ENCODE measurements at places on chromosomes 7 and 10.

GRCh38 chr7:78677391-78677790 is 776.1 kb downstream of the MAGI2 start:
- no peak for DNase-seq

- DNase-seq = no peak
Observed at GRCh38 chr7:121519548-121520521, 123.7 kb upstream of the FAM3C start.

DNA sequence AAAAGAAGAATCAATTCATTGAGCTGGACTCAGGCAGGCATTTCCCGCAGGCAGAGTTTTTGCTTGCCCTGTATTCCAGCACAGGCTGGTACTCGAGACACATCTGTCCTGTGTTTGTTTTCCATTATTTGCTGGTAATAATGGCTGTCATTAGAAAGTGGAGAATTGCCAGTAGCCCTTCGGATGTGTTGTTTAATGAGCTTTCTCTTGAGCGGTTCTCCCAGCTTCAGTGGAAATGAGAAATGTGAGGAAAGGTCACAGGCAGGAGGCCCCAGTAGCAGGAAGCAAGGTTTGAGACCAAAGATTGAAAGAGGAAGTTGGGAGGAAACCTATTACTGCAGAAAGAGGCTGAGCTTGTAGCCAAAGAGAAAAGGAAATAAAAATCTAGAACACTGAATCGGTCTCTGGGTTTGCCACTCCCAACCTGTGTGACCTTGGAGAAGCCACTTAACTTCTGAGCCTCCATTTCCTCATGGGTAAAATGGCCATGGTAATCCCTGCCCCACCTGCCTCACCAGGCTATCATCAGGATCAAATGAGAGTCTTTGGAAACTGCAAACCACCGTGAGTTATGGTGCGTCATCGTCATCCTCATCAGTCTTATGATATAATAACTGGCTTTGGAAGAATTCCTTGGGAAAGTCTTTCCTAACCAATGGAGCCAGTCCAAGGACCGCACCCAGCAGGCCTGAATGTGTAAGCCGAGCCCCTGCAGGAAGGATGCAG is 67.7 kb downstream of the TACR2 start:
- DNase-seq = no peak

GRCh38 chr7:17359610-17360009 is 61.2 kb downstream of the AHR start:
- no peak for DNase-seq

DNA sequence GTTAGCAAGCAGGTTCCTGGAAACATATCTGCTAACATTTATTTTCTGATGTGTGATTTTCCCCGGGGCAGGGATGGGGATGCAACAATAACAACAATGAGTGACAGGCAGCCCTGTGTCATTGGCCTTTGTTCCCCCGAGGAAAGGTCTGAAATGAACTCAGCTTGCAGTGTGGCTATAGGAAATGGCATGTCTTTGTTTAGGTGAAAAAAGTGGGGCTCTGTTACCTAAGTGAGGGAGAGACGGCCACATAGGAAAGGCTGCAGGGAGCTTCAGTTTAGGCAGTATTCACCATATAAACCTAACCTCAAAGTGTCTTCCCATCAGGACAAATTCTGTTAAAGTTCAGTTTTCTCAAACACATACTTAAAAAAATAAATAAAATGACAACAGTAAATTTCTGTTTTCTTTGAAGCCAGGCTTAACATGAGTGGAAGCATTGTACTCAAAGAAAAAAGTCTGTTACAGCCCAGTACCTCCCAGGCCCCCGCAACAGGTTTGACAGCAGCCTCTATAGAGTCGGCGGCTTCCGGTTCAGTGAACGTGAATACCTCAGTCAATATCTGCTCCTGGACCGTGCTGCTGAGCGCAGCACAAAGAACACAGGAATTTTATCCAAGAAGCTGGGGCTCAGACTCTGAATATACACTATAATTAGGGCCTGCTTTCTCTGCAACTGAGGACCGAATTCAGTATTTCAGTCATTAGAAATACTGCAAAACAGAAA is 168.3 kb downstream of the GLI3 start:
- DNase-seq = no peak

DNA sequence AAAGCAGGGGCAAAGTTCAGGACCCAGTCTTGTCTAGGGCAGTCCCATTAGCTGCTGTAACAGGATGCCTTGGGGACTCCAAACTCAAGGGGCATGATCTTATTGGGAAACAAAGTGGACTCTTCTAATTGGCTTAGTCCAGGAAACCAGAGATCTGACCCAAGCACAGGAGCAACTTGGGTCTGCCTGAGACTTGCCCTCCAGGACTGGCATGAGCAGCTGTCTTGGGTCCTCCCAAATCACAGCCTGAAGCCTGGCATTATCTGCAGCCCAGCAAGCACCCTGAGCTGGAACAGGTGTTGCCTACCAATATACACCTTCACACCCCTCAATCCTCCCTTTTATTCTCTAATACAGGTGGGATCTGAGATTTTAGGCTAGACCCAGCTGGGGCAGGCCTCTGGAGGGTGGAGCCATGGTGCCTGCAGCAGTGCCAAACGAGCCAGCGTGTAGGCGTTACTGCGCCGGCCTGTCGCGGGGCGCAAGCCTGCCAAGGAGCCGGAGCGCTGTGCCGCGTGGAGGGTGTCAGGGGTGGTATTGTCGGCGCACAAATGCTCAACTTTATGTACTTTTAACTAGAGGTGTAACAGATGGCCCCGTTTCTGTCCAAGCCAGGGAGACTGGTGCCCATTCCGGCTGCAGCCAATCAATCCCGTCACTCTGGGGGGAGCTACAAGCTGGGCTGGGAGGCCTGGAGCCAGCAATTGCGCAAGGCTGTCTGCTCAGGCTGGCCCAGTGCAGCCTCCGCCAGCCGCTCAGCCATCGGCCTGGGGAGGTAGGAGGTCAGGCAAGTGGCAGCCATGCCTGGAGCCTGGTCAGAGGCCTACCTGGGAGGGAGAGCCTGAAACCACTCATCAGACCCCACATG is 12.8 kb upstream of the LBX1 start:
- DNase-seq = no peak

GRCh38 chr7:118372530-118372929 is 148.0 kb downstream of the ANKRD7 start:
- no peak for DNase-seq

GRCh38 chr7:78703391-78703790 is 750.1 kb downstream of the MAGI2 start:
- DNase-seq = no peak

GRCh38 chr10:84588426-84588825 is 260.0 kb downstream of the CCSER2 start:
- no peak for DNase-seq

DNA sequence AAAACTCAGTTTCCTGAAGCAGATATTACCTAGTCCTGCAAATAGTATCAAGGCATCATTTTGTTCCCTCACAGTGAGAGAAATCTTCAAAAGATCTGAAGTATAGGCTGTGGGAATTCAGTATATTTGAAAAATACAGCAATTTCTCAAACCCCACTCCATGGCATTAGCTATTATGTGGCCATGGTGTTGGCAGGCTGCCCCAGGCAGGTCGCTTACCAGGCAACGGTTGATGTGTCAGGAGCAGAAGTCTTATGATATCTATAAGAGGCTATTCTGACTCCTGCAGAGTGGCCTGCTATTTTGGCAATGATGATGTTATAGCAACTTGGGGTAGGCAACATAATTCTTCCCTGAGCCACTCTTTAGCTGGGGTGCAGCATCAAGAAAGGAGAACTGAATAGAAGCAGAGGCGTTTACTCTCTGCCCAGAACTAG is 187.9 kb downstream of the PLXDC2 start:
- DNase-seq = no peak

- DNase-seq = no peak
Observed at GRCh38 chr10:78533098-78533497, 499.4 kb downstream of the RPS24 start.

GRCh38 chr10:7832060-7832459 is 13.8 kb downstream of the TAF3 start:
- DNase-seq = no peak

- no peak for DNase-seq
Observed at GRCh38 chr10:101000915-101001658, 1.5 kb downstream of the LZTS2 start.

GRCh38 chr7:78587443-78588044 is 789.0 kb downstream of the PHTF2 start:
- DNase-seq = no peak

GRCh38 chr7:50655020-50655419 is 89.8 kb upstream of the DDC start:
- no peak for DNase-seq

DNA sequence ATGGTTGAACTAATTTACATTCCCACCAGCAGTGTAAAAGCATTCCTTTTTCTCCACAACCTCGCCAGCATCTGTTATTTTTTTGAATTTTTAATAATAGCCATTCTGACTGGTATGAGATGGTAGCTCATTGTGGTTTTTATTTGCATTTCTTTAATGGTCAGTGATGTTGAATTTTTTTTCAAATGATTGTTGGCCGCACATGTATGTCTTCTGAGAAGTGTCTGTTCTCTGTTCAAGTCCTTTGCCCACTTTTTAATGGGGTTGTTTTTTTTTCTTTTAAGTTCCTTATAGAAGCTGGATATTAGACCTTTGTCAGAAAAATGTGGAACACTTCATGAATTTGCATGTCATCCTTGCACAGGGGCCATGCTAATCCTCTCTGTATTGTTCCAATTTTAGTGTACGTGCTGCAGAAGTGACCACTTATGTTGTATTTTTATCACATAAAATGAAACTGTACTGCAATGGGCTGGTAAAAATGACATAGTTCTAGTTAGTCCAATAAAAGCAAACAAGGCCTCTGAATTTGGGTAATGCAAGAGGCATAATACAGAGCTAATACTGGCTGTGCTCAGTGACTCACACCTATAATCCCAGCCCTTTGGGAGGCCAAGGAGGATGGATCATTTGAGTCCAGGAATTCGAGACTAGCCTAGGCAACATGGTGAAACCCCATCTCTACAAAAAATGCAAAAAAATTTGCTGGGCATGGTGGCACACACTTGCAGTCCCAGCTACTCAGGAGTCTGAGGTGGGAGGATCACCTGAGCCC is 70.3 kb downstream of the ABI1 start:
- no peak for DNase-seq

DNA sequence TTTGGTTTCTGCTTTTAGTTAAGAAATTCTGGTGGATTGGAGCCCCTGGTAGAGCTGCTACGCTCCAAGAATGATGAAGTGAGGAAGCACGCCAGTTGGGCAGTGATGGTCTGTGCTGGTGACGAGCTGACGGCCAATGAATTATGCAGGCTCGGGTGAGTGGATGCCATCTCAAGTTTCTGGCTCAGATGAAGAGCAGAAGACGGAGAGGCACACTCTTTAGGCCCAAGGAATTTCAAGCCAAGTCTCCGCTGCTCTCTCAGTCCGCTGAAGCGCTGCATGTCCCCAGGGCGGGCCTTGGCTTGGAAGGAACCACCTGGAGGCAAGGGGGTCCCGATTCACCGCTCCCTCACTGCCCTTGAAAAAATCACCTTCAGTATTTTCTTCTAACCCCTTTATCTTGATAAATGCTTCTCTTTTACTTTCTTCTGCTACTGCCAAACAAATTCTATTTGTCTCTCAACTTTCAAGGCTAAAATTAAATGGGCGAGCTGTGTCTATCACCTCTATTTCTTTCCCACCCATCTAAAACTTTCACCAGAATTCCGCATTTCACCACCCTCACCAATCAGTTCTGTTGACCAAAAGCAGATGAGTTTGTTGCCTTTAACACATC is 74.2 kb downstream of the ARMC3 start:
- DNase-seq = no peak

GRCh38 chr7:29035044-29035740 is 77.1 kb upstream of the TRIL start:
- no peak for DNase-seq

DNA sequence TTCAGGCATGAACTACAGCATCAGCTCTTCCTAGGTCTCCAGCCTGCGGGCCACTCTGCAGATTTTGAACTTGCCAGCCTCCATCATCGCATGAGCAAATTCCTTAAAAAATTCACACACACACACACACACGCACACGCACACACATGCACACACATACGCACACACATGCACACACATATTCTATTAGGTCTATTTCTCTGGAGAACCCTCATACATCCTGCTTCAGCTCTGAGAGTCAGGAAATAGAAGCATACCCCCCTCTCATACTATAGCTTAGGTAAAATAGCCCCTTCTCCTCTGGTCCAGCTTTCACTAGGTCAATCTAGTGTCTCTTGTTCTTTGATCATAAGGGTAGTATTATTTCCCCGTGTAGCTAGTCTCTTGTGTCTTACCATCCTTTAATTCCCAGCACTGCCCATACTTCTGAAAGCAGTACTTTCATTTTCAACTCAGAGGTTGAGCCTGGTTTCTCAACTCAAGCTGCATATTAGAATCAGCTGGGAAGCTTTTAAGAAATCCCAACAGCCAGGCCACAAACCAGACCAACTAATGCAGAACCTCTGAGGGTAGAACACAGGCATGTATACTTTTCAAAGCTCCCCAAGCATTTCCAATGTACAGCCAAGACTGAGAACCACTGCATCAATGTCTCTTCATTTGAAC is 30.9 kb upstream of the ITGB8 start:
- DNase-seq = no peak

DNA sequence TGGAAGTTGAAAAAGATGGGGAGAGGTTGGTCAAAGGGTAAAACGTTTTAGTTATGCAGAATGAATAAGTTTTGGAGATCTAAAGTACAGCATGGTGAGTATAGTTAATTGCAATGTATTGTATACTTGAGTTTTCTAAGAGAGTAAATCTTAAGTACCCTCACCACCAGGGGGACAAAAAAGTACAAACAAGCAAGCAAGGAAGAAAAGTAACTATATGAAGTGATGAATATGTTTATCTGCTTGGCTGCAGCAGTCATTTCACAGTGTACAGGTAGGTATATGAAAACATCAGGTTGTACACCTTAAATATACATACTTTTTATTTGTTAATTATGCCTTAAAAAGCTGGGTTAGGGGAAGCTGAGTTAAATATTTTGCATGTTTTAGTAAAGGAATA is 157.3 kb downstream of the PCLO start:
- no peak for DNase-seq

GRCh38 chr7:8601121-8601520 is 167.7 kb downstream of the NXPH1 start:
- no peak for DNase-seq
